ENCODE measurements at places on chromosomes 13 and 19.

GRCh38 chr13:32932376-32932775 lies 83.8 kb upstream of the KL start:
- no peak for DNase-seq

GRCh38 chr19:45526971-45527370 lies 19.7 kb downstream of the VASP start:
- no peak for DNase-seq

- no peak for DNase-seq
These were observed 131.7 kb downstream of the KLF5 start for GRCh38 chr13:73190477-73190876.

GRCh38 chr19:33812388-33813330 lies 16.0 kb downstream of the KCTD15 start:
- DNase-seq = peak; percentile 33

DNA sequence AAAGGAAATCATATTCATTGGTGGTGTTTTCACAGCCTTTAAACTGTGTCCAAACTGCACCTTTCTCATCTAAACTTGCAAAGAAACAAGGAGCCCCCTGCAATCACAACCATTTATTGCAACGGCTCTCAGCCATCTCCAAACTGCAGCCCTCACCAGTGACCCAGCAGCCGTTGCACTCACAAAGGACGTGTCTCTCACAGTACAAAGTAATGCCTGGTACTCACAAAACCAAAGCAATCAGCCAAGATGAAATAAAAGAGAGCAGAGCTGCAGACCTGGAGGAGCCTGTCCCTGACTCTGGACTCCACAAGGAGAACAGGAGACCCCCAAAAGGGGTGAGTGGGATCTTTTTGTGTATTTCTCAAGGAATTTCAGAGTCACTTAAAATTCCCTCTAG lies 20.2 kb upstream of the CEACAM21 start:
- no peak for DNase-seq

DNA sequence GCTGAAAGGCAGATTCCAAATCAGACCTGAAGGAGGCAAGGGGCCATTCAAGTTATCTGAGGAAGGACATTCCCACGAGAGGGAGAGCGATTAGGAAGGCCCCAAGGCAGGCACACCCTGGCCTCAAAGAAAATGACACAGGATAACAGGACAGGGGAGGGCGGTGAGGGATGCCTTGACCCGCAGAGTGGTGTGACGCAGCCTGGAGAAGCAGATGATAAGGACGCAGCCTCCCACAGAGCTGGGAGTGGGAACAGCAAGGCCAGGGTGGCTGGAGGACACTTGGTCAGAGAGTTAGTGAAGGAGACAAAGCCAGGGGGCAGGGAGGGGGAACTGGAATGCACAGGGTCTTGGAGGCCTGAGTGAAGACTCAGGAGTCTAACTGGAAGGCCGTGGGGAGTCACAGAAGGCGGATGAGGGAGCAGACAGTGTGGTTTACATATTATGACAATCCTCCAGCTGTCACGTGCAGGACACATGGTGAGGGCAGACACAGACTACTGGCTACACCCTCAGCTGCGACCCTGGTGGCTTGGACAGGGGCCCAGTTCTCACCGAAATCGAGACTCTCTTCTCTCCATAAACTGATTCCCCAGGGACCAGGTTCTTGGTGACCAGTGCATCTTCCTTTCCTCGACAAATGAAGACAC lies 5.8 kb upstream of the DYRK1B start:
- DNase-seq = no peak

- DNase-seq = no peak
These were observed 31.2 kb upstream of the KLF2 start for GRCh38 chr19:16293118-16294091.

DNA sequence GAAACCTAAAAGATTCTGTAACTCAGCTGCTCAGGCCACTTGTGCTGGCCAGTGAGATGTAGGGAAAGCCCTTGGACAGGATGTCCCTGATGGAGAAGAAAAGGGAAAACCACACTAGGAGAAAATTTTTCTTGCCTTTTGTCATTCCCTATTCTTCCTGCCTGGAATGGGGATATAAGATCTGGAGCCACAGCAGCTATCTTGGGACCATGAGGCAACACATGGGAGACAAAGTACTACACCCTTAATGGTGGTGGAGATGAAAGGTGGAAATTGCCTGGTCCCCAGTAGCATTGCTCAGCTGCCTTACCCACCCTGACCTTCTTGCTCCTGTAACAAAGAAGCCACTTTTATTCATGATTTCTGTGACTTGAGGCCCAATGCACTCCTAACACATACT lies 9.4 kb downstream of the RSPH6A start:
- no peak for DNase-seq

- DNase-seq = no peak
These were observed 7.1 kb upstream of the S1PR2 start for GRCh38 chr19:10238172-10238783.

- DNase-seq = no peak
These were observed 73.7 kb downstream of the SGCG start for GRCh38 chr13:23254506-23254905.

DNA sequence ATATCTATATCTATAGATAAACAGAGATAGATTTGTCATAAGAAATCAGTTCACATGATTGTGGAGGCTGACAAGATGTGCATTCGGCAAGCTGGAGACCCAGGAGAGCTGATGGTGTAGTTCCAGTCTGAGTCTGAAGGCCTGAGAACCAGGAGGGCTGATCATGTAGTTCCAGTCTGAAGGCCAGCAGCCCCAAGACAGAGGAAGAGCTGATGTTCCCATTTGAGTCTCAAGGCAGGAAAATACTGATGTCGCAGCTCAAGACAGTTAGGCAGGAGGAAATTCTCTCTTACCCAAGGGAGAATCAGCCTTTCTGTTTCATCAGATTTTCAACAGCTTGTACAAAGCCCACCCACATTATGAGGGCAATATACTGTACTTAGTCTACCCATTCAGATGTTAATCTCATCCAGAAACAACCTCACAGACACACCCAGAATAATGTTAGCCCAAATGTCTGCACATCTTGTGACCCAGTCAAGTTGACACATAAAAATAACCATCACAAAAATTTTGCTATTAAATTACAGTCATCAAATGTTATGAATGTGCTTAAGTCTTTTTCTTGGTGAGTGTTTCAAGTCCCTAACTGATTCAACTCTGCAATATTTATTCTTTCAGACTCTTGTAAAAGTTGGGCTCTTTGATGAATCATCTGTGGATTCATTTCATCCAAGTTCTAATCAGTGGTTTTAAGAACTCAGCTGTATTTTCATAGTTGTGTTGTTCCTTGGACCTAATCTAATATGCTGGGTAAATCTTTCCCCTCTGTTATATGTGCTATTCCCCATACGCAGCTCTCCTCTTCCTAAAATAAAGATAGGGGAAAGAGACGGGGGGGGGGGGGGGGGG lies 22.7 kb upstream of the LRCH1 start:
- no peak for DNase-seq

GRCh38 chr19:41545547-41545946 lies 30.4 kb upstream of the CEACAM21 start:
- no peak for DNase-seq

- no peak for DNase-seq
These were observed 425.6 kb downstream of the TSHZ3 start for GRCh38 chr19:30923621-30924020.

GRCh38 chr13:40928980-40929379 lies 90.1 kb downstream of the ELF1 start:
- no peak for DNase-seq

DNA sequence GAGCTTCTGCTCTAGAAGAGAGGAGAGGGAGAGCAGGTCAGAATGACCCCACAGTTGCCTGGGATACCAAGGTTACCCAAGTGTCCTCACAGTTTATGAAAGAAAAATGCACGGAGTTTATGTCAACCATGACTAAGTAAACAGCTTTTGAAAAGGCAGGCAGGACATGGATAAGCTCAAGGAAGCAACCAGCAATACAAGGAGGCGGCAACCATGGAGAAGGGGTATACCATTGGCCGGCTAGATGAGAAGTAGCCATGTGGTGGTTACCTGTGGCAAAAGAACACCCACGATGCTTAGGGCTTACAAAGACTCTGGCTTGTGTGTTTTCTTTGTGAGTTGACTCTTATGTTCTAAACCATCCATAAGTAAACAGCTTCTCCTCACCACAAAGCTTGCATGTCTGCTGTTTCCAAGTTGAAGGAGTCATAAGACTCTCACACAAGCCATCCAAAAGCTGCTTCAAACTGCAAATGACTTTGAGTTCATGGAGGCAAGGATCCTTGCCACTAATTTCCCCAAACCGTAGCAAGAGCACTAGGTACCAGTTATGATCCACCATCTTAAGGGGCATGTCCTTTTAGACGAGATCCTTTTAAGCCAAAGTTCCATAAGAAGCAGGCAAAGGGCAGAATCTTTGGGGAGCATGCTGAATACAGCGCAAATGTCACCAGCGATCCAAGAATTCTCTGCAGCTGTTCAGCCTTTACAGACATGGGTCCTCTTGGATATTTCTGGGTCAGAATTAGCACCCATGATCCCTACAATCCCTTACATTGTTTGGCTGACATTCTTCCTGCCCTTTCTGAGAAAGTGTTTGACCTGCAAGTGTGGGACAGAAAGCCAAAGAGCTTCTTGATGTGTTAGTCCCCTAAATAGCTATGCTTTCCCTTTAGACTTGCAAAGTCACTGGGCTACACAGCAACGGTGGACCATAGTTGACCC lies 74.8 kb upstream of the IPO5 start:
- no peak for DNase-seq

GRCh38 chr13:113897161-113897560 lies 33.3 kb upstream of the GAS6 start:
- peak; percentile 58 for DNase-seq

DNA sequence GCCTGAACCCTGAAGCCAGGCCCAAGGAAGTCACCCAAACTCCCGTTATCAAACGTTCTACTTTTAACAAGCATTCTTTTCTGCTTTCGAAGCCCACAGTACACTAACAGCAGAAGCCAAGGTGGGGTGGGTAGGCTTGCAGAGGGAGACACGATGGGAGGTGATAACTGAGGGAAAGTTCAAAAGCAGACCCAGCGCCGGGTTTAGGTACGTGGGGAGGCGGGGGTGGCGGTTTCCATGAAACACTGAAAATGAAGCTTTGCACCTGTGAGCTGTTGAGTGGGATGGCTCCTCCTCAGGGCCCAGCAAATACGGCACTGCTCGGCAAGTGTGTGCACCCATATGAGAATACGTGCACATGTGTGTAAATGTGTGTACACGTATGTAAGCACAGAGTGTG lies 49.8 kb downstream of the KLF2 start:
- DNase-seq = no peak

DNA sequence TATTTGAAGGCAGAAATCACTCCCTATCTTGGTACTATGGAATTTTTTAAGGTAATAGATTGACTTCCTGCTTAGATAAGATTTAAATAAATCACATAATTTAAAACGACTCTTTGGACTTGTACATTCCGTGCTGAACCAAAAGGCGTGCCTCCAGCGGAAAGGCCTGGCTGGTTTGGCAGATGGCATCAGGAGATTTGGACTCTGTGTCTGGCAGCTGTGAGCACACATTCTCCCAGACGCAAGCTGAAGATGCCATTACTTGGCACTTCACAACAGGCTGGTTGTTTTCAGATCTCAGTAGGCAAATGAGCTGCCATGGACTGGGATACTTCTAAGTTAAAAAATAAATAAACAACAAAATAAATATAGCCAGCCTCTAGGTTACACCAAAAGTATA lies 104.5 kb upstream of the SLC15A1 start:
- DNase-seq = no peak

DNA sequence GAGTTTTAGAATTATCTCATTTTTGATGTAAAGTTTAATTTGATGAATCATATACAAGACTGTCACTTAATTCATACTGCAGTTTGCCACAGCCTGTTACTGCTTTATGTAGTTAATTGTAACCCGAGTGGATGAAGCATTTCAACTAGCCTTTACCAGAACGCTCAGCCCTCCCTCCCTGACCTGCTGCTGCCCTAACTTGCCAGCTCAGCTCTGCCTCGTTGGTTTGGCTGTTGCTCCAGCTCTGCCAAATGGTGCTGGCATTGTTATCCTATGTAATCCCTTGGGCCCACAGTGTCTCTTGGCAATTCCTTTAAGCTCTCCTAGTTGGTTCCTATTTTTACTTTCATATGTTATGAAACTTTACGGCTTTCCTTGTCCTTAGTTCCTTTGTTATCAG lies 113.3 kb downstream of the LMO7 start:
- no peak for DNase-seq

DNA sequence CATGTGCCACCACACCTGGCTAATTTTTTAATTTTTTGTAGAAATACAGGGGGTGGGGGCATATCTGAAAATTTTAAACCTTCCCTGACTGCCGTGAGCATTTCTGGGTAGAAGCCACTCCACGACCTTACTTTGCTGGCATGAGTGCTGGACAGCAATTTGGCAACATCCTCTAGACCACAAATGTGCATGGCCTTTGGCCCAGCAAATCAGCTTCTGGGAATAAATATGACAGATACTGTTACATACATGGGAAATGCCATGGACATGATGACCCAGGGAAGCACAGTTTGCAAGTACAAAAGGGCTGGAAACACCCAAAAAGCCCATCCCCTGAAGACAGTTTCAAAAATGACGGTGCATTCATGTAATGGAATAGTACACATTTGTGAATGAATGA lies 3.2 kb upstream of the PVR start:
- no peak for DNase-seq
